ENCODE measurements at places on chromosomes 11 and 22.

DNA sequence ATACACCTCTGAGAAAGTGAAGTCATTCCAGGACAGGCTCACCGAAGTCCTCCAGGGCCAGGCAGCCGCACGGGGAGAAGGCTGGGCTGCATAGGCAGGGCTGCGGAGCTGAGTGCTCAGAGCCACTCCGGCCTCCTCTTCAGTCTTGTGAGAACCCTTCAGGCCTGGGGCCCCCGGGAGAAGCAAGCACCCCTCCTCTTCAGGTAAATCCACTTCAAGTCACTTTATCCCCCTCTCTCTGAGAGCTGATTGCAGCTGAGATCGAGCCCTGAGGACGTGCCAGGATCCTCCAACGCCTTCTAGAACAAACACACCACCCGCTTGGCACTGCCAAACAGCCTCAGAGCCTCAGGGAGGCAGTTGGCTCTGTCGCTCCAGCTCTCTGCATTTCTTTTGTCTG lies 1526.3 kb downstream of the BRD1 start:
- H3K36me3 ChIP-seq: no peaks in the 10 kb centered on the region
- H3K27ac ChIP-seq: no peak overlapping the region
- no peaks in the 10 kb centered on the region for H3K27me3 ChIP-seq

GRCh38 chr11:32437495-32438345 lies 2.4 kb upstream of the WT1 start:
- no peak for DNase-seq
- peaks cover 17% of the 10 kb centered on the region for H3K4me1 ChIP-seq
- H3K27me3 ChIP-seq: peaks cover 97% of the 10 kb centered on the region
- H3K4me3 ChIP-seq: no peak overlapping the region
- H3K27ac ChIP-seq: peak overlapping the region; percentile 82

DNA sequence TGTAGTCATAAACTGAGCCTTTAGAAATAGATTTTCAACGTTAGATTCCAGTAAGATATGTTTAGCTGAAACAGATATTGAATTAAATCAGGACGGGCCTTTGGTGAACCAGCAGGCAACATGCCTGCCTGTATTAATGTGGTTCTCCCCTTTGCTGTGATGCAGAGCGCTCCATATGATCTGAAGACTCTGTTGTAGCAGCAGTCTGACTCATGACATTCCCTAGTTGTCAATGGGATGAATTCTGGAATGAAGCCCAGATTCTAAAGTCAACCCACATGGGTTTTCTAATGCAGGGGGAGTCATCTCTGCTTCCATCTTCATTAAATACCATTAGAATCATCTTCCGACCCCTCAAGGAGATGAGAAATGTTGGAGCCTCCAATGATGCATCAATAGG lies 864.5 kb downstream of the NTM start:
- no peaks in the 10 kb centered on the region for H3K4me1 ChIP-seq
- no peak overlapping the region for H3K4me3 ChIP-seq
- no peaks in the 10 kb centered on the region for H3K36me3 ChIP-seq
- no peak for DNase-seq
- H3K27ac ChIP-seq: no peak overlapping the region

DNA sequence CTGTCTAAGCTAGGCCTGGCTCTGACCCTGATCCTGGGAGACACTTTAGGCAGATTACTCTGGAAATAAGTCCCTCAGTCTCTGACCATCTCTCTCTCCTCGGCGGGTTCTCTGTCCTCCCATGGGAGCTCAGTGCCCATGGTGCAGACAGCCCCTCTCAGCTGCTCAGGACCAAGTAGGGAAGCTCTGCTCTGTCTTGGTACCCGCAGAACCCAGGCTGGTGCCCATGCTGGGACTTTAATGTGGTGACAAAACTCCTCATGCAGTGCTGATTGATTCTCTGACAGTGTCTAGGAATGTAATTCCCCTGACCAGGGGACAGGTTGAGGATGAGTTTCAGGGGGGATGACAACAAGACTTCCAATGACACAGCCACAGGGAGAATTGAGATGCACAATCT lies 30.3 kb upstream of the GGTLC2 start:
- no peaks in the 10 kb centered on the region for H3K36me3 ChIP-seq
- H3K4me3 ChIP-seq: no peak overlapping the region
- peaks cover 35% of the 10 kb centered on the region for H3K27me3 ChIP-seq

GRCh38 chr11:57288771-57289579 lies 35.8 kb downstream of the TNKS1BP1 start:
- H3K27me3 ChIP-seq: peaks cover 26% of the 10 kb centered on the region
- no peak overlapping the region for H3K27ac ChIP-seq
- H3K4me3 ChIP-seq: no peak overlapping the region
- no peaks in the 10 kb centered on the region for H3K36me3 ChIP-seq
- H3K4me1 ChIP-seq: no peaks in the 10 kb centered on the region

DNA sequence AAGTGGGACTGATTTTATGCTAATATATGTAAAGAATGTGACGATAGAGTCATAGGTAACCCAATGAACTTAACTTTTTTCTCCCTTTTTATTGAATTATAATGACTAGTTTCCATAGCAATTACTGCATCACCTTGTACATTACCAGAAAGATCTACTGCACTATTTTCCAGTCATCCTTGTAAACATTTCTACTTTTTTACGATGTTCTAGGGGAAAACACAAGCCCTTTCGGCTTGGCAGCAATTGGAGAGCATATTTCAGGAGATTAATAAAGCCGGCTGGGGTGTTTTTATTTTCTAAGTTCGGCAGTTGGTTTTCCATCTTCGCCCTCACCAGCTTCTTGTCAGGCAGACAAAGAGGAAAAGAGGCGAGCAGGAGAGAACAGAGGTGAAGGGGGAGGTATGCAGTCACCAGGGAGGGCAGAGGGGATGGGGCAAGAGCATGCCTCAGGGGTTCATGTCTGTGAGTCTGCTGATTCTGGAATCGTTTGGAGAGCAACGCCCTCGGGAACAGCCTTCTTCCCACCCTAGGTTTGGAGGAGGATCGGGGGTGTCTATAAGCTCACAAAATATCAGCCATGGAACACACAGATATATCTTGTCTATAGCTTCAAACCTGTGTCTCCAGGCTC lies 476.4 kb downstream of the MIAT start:
- peaks cover 22% of the 10 kb centered on the region for H3K27me3 ChIP-seq
- no peaks in the 10 kb centered on the region for H3K36me3 ChIP-seq
- DNase-seq: no peak
- no peak overlapping the region for H3K4me3 ChIP-seq

DNA sequence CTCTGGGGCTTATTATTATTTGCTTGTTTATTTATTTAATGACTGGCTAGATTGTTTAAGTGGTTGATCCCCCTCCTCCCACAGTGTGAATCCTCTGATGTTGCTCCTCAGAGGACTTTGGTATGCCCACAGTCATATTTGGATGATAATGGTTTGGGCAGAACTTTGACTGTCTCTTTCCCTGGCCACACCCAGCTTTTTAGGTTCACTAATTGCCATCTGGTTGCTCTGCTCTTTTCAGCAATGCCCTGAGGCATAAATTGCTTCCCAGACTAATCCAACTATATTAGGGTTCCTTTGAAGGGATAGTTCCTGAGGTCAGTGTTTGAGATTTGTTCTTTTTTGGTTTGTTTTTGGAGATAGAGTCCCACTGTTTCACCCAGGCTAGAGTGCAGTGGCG lies 99.3 kb upstream of the RRM1 start:
- H3K27ac ChIP-seq: no peak overlapping the region
- H3K27me3 ChIP-seq: no peaks in the 10 kb centered on the region

- H3K27ac ChIP-seq: no peak overlapping the region
- no peaks in the 10 kb centered on the region for H3K36me3 ChIP-seq
- no peaks in the 10 kb centered on the region for H3K27me3 ChIP-seq
- no peak for DNase-seq
- no peaks in the 10 kb centered on the region for H3K4me1 ChIP-seq
Measured at GRCh38 chr11:113397212-113397611, 9.6 kb downstream of the ANKK1 start.
